Activated CD4-positive, alpha-beta T cell treated with anti-CD3 and anti-CD28 coated beads for 36 hours (primary cell): ENCODE measurements at places on chromosomes 2 and 18.

DNA sequence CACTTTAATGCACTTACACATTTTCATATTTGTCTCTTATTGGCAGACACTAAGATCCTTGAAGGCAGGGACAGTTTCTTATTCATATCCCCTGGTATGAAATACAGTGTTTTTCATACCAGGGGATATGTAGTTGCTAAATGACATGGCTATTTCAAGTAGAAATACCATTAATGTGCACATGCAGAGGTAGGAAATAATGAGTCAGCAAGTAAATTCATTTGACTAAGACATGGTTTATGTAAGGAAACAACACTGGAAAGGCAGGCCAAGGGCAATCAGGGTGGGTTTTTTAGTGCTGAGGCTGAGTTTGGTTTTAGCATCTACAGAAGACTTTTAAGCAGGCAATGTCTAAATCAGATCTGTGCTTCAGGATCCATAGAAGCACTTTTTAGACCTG lies 155.9 kb downstream of the WDPCP start:
- DNase-seq: no peak

- no peak for DNase-seq
Observed at GRCh38 chr18:41343808-41344207, 611.2 kb upstream of the PIK3C3 start.

GRCh38 chr2:128784626-128785306 lies 466.1 kb upstream of the HS6ST1 start:
- DNase-seq: no peak

- no peak for DNase-seq
Observed at GRCh38 chr2:175227393-175227792, 45.9 kb upstream of the ATP5MC3 start.

- DNase-seq: no peak
Observed at GRCh38 chr18:45980229-45980628, 13.1 kb upstream of the EPG5 start.

- DNase-seq: peak; percentile 61
Observed at GRCh38 chr2:127874378-127875269, 11.1 kb downstream of the AMMECR1L start.

DNA sequence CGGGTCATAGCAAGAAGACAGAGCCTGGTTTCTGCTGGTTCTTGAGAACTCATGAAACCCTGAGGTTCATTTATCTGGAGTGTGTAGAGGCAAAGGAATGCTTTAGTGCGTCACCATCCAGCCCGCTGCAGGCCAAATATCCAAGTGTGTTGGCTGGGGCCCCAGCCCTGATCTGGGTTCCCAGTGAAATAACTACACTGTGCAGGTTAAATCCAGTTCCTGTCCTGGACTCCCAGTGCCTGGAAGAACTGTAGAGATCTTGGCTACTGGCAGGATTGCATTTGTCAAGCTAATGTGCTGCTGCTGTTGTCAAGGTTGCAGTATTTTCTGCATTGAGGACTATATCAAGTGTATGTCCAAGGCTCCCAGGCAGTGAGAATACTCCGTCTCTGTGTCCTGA lies 89.9 kb downstream of the MAPK4 start:
- no peak for DNase-seq

DNA sequence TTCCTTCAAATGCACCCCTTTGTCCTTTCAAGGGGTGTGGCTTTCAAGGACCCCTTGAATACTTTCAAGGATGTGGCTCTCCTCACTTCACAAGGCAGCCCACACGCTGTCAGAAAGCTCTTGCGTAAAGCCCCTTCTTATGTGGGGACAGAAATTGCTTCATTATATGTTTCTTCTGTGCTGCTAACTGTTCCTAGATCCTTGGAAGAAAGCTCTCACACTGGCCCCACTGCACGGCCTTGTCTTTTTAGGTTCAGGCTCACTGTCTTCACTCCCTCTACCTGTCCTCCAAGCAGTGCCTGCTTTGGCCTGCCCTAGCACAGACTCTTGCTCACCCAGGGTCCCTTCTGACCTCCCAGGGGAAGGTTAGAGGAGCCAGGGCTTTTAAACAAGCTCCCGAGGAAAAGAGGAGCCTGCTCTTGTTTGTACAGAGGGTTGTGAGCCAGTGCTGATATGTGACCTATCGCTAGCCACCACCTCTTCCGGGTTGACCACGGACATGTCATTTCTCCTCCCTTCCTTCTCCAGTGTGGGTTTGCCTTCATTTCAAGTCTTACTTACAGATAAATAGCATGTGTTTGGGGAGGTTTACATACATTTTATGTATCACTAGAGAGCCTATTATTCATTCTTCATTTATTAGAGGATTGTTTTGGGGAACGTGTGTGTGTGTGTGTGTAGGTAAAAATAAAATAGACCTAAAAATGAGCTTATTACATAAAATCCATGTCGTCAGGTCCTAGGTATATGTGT lies 94.7 kb downstream of the RTN4 start:
- DNase-seq: no peak
